Stimulated activated CD4-positive, alpha-beta T cell treated with anti-CD3 and anti-CD28 coated beads, TNF-alpha, amount 100 ng/mL, for 4 hours (primary cell): ENCODE measurements at places on chromosomes 3 and 15.

GRCh38 chr3:16520970-16521881, 7.7 kb upstream of the RFTN1 start:
- no peak for DNase-seq

DNA sequence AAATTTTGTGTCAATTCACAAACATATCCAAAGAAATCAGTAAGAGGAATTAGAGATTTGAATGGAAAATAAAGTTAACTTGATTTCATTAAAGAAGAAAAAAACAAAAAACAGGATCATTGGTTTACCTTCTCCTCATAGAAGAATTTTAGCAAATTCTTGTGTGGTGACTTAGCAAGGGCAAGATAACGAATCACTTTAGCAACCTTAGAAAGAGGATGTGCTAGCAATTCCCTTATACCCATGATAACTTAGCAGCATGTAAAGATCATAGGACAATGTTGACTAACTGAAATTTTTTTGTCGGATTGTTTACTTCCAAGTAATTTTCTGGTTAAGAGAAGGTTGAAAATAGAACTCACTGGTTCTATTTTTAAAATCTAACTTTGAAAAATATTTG, 609.3 kb downstream of the GBE1 start:
- no peak for DNase-seq

- no peak for DNase-seq
Observed at GRCh38 chr15:97140216-97140615, 809.7 kb downstream of the NR2F2 start.

GRCh38 chr15:73927003-73927475, 777 bp downstream of the LOXL1 start:
- DNase-seq: no peak
